ENCODE measurements at places on chromosomes 3 and 15. TPM values are rescaled to one million over a fixed set of nuclear protein-coding genes. Genes with fewer than 3 reads are reported as not detected.

Gene SNRPA1
- polyA plus RNA-seq = 34.1 TPM

- DNase-seq = no peak
Measured at GRCh38 chr3:169505577-169506230, 157.8 kb downstream of the MECOM start.

Gene SLC24A5
- polyA plus RNA-seq = 0.14 TPM

DNA sequence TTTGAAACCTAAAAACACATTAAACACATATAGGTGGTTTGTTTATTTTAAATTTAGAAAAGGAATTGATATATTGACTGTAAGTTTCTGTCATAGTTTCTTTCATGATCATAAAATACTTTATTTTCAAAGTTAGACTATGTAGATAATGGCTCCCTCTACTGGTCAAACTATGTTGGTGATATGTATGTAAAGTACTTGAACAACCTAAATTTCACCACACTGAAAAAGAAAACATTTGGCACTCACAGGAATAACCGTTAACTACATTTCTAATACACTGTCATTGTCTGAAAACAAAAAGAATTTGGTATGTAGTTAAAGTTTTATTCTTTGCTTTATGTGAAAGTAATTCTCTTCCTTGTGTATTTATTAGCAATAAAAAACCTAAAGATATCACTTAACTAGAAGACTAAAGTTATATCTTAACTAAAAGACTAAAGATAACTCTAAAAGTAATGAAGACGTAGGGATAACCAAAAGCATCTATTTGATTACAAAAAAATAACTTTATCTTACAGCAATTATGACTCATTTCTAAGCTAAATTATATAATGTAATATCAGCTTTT, 427.5 kb downstream of the VGLL3 start:
- DNase-seq = peak; percentile 12

Gene ARRDC4
- 13.7 TPM for polyA plus RNA-seq

Gene FOXL2
- not detected for polyA plus RNA-seq

GRCh38 chr3:141460097-141460704, 26.6 kb upstream of the RASA2 start:
- peak; percentile 81 for DNase-seq

DNA sequence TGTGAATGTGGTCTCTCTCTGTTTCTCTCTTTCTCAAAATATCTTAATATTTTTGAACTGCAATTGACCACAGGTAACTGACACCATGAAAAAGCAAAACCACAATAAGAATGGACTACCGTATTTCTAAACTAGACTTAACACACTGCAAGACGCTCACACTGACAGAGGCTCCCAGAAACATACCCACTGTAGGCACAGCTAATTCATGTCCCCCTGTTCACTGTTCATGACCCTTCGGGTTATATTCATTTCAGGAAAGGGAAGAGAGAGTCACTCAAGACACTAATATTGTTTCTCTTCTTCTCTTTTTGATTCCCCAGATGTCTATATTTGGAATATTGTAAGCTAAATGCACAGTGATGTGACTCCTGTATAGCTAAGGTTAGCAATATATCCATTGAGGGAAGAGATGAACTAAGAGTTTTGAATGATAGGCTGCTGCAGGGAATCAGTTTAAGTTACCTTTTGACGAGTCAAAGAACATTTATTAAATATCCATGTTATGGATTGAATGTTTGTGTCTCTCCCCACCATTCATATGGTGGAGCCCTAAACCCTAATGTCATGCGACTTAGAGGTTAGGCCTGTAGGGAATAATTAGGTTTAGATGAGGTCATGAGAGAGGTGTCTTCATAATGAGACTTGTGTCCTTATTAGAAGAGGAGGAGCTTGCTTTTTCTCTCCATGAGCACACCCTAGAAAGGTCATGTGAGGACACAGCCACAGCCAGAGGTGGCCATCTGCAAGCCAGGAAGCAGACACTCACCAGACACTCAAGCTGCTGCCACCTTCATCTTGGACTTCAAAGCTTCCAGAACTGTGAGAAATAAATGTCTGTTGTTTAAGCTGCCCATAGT, 216.6 kb upstream of the GRM7 start:
- no peak for DNase-seq

DNA sequence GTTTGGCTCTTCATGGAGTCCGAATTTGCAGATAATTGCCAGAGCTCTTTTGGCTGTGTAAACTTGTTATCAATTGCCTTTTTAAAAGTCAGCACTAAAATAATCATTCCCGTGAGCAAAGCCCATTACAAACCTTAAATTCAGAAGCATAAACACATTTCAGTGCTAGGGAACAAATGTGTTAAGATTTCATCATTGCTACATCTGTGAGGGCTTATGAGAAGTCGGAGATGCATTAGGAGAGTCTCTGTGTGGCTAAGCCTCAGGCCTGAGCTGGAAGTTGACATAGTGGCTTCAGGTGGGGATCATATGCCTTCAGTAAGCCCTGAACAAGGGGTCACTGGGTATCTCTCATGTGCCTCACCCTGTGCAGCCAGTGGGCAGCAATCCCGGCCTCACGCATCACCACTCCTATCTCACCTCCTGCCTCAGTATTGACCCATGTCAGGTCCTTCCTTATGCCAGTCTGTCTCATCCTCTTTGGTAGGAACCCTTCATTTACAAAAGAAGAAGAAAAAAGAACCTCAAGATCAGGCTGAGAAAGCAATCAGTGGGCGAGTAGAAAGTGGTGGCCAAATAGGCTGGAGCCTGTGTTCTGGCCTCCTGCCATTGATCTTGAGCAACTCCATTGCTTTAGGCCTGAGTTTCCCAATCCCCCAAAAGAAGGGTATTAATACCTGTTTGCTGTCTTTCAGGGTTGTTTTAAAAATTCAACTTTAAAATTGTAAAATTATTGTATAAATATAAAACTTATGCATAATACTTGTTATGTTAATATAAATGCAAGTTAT, 233.5 kb downstream of the IL20RB start:
- DNase-seq = no peak

GRCh38 chr3:16893618-16894200, 9.0 kb downstream of the PLCL2 start:
- no peak for DNase-seq

Measured in hindlimb muscle (tissue), 1 donor.